ENCODE measurements at places on chromosomes 12 and 14. TPM values are rescaled to one million over a fixed set of nuclear protein-coding genes. Genes with fewer than 3 reads are reported as not detected.
A peak's percentile ranks its signal among the peaks of the same experiment; 100 is the strongest.

DNA sequence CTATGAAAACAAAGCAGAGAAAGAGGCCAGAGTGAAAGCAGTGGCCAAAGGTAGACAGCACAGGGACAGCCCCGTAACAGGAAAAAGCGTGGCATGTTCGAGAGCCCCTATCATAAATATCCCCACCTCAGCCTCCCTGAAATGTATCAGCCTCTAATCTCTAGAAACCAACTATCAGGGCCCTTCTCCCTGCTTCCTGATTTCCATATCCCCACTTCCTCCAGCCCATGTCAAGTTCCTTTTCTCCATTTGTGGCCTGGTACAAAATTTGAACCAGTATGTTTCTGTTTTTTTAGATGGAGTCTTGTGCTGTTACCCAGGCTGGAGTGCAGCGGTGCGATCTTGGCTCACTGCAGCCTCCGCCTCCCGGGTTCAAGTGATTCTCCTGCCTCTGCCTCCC is 16.9 kb downstream of the DEPDC4 start:
- DNase-seq = no peak

The CELA1 gene
- polyA plus RNA-seq = not detected

DNA sequence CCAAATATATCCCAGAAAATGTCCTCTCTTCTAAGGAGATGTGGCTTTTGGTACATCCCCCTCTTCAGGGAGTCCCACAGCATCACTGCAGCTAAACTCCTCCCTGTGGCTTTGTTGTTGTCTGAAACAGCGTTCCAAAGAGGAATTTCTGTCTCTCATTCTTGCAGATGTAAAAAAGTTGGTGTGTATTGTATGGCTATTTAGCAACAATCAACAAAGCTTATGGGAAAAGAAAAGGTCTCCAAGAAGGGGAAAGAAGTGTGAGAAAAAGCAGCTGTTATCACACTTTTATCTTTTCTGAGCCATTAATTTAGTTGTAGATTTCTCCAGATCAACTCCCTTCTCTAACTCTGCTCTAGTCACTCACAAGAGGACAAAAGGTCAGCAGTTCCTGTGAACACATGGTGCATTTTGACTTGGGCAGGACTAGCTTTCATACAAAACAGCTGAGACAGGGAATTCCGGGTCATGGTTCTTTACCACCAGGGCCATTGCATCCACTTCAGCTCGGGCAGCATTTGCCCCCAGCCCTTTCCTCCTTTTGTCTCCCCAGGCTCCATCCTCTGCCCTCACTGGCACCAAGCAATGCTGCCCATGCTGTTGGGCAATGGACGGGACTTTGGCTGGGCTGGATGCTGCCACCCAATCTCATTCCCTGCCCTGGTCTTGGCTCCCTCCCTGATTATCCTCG is 184.7 kb downstream of the TMX1 start:
- no peak for DNase-seq

DNA sequence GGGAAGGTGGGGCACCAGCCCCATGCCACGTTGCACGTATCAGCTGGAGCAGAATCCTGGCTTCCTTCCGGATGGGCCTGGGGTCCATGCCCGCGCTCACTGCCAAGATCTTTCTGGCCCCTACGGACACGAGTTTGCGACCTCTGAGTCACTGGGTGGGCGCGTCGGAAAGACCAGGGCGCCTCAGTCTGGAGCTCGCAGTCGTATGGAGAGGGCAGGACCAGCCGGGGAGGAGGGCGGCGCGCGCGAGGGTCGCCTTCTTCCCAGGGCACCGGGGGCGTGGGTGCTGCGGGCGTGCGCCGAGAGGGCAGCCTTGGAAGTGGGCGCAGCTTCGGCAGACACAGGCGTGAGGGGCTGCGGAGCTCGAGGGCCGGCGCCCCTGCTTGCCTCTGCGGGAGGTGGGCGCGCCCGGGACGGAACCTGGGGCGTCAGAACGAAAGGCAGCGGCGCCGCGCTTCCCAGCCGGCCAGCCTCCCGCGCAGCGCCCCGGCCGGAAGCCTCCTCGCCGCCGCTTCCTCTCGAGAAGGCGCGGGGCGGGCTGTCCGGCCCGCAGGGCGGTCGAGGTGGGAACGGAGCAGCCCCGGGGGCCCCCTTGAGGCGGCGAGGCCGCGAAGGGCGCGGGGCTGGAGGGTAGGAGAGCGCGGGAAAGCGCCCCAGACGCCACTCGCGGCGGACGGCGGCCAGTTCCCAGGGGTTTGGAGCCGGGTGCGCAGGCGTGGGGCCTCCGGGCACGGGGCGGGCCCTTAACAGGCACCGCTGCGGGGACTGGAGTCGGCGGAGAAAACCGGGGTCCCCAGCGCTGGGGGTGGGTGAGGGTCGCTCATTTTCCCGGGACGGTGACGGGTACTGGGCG is at the start of gene ARL6IP4:
Gene ARL6IP4 (plus strand): TSS at position 499 of the 853 bp plus-strand sequence. CDS start 459 bp downstream, outside the sequence.
- peak; percentile 74 for DNase-seq

The PCED1B gene
- polyA plus RNA-seq = 0.59 TPM

The RIN3 gene
- 20.8 TPM for polyA plus RNA-seq

The GNS gene
- 89.7 TPM for polyA plus RNA-seq

- no peak for DNase-seq
Measured at GRCh38 chr12:13195785-13196129, 769 bp upstream of the EMP1 start.

DNA sequence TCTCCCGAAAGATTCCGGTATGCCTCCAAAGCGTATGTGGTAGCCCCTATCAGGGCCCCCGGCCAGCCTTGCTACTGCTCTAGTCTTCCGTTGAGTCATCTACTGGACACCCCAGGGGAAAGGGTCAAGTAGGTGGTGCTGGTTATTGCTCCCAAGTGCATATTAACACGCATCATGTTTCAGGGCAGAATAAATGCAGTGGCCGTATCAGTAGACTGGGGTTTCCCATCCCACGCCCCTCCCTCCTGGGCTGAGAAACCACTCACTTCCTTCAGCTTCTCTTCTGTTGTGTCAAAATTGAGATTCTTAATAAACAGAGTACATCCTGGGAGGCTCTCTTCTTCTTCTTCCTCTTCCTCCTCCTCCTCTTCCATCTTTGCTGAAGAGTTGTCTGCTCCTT is 39.3 kb downstream of the RBM19 start:
- no peak for DNase-seq

DNA sequence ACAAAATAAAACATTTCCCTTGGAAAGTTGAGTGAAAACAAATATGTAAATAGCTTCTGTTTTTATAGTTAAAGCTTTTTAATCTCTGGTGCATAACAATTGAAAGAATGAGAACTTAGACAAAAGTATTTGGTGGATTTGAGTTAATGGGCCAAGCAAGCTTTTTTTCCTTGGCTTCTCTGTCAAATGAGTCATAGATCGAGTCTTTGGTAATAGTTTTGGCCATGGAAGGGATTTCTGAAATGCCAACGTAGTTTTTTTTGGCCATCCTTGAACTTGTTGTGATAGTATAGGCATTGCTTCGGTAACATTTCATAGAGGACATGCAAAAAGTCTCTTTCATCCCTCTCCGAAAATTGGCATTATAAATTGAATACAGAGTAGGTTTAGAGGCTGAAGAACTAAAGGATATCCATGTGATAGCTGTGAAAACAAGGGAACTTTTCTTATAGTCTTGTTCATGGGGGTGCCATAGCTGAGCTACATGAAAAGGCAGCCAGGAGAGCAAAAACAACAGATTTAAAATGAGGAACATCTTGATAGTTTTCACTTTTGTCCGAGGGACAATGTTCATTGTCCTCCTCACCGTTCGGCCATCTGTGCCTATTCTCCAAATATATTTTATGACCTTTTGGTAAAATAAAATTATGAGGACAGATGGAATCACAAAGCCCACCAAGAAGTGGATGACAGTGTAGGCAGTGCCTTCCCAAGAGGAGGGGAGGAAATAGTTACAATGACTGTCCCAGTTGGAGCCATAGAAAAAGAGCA is 34.7 kb downstream of the GPR19 start:
- no peak for DNase-seq

GRCh38 chr12:42776396-42776795 is 186.8 kb upstream of the PRICKLE1 start:
- DNase-seq = no peak

DNA sequence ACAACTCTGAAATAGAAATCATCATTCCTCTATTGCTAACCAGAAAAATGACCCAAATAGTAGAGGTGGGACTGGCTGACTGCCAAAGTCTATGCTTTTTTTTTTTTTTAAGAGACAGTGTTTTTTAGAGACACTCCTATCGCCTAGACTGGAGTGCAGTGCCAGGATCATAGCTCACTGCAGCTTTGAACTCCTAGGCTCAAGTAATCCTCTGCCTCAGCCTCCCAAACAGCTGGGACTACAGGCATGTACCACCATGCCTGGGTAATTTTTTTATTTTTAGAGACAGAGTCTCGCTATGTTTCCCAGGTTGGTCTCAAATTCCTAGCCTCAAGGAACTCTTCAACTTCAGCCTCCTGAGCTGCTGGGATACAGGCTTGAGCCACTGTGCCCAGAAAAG is 19.2 kb downstream of the NR2C1 start:
- no peak for DNase-seq

The SLC25A47 gene
- not detected for polyA plus RNA-seq

- DNase-seq = no peak
Measured at GRCh38 chr14:51733147-51733546, 81.4 kb downstream of the FRMD6 start.

GRCh38 chr12:116217045-116217735 is 60.3 kb downstream of the MED13L start:
- DNase-seq = no peak

GRCh38 chr14:76688383-76688671 is 72.9 kb upstream of the VASH1 start:
- DNase-seq = no peak

- no peak for DNase-seq
Measured at GRCh38 chr12:27104546-27104945, 22.2 kb upstream of the C12orf71 start.

- no peak for DNase-seq
Measured at GRCh38 chr14:24432259-24433131, 2.7 kb downstream of the KHNYN start.

- DNase-seq = no peak
Measured at GRCh38 chr14:55749201-55749812, 169.3 kb downstream of the KTN1 start.
